Activated naive CD8-positive, alpha-beta T cell treated with anti-CD3 and anti-CD28 coated beads for 36 hours (primary cell): ENCODE measurements at places on chromosomes 5 and 9.

DNA sequence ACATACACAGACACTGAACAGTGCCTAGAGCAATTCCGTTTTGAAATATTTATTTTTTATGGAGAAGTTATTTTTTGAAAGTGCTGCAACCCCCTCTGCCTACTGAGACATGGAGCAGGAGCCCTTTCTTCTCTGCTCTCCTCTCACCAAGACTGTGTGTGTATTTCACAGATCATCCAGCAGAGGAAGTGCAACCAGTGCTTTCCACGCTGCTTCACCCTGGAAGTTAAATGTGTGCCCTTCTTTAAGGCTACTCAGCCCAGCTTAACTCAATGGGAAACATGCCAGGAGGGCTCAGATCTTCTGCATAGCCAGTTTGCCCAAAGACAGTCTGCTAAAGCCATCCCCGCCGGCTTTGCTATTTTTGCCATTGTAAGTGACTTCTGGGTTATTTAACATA is 606.3 kb downstream of the TLE1 start:
- no peak for DNase-seq

DNA sequence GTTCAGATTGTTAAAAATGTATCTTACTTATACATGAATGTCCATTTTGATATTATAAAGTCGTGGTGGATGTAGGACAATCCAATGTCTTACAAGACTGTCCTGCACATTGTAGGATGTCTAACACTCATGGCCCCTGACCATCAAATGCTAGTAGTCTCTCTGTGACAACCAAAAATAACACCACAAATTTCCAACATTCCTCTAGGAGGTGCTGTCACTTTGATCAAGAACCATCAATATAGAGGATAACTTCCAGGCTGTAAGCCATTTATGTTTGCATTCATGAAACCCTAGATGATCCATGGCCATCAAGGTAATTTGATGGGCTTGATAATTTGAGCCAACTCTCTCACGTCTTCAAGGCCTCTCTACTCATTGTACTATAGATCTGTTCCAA is 20.5 kb upstream of the ZFR start:
- no peak for DNase-seq

DNA sequence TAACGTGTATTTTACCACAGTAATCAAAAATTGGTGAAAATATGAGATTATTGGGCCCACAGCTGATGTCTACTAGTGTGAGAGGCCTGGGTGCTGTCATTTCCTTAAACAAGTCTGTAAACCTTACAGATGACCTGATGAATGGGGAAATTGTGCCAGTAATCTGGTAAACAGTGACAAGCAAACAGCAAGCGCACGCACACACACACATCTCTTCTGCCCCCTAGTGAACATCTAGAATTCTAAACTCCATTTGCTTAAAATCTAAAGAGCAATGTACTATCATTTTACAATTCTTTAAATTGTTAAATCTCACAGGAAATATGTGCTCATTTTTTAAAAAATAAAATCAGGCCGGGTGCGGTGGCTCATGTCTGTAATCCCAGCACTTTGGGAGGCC is 7.5 kb upstream of the RAPGEF1 start:
- no peak for DNase-seq

DNA sequence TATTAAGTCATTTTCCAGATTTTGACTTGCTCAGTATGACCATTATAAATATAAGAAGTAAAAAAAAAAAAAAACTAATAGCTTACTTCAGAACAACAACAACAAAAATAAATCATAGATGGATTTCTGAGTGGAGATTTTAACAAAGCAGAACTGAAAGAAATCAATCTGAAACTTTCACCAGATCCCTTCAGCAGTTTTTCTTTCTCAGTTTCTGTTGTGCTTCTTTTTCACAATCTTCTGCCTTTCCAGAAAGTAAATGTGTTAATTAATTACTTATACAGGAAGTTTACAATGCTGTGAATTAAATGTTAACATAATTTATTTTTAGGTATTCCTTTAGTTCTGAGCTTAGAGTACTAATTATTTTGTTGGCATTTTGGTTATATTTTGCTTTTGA is 73.5 kb downstream of the CHSY3 start:
- DNase-seq, result no peak

GRCh38 chr9:84867186-84867585 is 197.7 kb downstream of the NTRK2 start:
- no peak for DNase-seq

DNA sequence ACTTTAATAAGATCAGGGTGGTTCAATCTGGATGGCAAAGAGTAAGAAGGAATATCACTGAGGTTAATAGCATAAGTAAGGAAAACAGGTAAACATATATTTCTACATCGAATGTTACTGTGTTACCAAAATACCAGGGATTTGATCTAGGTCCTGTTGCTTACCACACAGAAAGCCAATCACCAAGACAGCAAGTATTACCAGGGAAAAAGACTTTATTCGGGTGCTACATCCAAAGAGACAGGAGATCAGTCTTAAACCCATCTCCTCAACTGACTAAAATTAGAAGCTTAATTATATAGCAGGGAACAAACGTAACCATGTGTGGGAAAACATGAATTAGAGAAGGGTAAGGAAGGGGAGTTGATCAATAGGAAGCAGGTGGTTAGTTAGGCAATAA is 500.1 kb downstream of the EFNA5 start:
- no peak for DNase-seq

DNA sequence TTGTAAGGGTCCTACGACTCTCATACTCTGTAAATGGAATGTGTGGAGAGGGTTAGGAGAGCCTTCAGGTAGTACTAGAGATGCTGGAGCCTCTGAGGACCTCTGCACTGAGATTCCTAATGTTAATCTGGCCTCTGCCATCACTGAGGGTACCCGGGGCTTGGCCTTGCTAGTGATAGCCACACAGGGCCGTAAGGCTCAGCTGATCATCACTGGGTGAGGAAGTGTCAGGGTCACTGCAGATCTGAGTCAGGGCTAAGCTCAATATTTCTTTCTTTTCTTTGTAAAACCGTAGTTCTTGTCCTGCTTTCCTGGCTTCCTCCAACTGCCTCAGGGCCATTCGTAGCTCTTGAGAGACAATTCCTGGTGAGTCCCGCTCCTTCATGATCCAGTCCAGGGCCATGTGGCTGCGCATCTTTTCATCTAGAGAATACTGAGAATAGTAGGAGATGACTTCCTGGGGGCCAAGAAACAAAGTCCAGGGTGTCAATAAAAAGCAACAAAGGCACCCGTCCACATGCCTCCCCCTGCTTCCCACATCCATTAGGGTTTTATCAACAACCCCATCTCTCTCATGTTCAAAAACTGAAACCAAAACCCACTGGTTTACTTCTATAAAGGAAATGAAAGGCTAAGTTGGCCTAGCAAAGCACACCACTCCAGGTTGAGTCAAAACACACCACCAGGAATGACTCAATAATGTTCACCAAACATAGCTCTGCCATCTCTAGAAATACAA is 47.7 kb downstream of the LIX1 start:
- DNase-seq, result peak; percentile 36

GRCh38 chr5:55580042-55580441 is 45.3 kb upstream of the PLPP1 start:
- no peak for DNase-seq

DNA sequence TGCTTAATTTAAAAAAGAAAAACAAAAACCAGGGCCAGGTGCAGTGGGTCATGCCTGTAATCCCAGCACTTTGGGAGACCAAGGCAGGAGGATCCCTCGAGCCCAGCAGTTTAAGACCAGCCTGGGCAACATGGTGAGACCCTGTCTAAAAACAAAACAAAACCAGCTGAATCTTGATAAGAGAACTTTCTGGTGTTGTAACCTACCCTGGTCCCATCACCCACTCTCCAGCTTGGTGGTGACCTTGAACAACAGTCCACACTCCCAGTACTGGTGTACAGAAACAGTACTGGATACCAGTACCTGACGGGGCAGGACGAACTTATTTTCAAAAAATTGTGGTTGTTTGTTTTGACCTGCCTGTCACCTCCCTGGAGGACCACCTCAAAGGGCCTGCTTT is 30.9 kb downstream of the CLTA start:
- no peak for DNase-seq
